ENCODE measurements at places on chromosomes 13 and 19.

GRCh38 chr19:50723069-50723468, at the start of gene CLEC11A:
TSS of gene CLEC11A (plus strand) at chr19:50723364. CDS start at chr19:50723526, 162 bp downstream.
- DNase-seq, result no peak

- DNase-seq, result no peak
These were observed 150.2 kb downstream of the NDFIP2 start for GRCh38 chr13:79631051-79631659.

GRCh38 chr19:15154002-15154612, 46.7 kb downstream of the NOTCH3 start:
- DNase-seq, result no peak

DNA sequence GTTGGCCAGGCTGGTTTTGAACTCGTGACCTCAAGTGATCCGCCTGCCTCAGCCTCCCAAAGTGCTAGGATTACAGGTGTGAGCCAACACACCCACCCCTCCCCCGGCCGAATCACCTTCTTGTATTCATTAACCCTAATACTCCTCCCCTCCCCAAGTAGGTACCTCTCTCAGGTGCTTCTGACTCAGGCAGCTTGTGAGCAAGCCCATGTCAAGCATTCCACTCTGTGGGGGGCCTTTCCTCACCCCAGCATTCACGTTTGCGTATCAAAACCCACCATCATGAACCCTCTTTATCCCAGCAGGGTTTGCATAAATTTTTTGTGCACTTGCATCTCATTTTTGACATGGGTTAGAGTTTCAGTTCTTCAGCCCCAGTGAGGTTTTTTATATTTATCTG, 23.6 kb upstream of the RFXAP start:
- no peak for DNase-seq

DNA sequence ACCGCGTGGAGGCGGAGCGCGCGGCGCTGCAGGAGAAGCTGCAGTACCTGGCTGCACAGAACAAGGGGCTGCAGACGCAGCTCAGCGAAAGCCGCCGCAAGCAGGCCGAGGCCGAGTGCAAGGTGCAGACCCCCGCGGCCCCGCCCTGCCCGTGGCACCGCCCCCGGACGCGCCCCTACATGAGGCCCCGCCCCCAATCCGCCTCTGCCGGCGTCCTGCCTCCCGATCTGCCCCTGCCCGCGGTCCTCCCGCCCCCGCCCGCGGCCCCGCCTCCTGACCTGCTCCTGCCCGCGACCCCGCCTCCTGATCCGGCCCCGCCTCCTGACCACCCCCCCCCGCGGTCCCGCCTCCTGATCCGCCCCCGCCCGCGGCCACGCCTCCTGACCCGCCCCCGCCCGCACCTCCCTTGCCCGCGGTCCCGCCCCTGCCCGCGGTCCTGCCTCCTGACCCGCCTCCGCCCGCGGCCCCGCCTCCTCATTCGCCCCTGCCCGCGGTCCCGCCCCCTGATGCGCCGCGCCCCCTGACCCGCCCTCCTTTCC, 11.7 kb downstream of the PRR36 start:
- peak; percentile 56 for DNase-seq

GRCh38 chr19:39544226-39544903, 4.4 kb upstream of the EID2 start:
- DNase-seq, result no peak

DNA sequence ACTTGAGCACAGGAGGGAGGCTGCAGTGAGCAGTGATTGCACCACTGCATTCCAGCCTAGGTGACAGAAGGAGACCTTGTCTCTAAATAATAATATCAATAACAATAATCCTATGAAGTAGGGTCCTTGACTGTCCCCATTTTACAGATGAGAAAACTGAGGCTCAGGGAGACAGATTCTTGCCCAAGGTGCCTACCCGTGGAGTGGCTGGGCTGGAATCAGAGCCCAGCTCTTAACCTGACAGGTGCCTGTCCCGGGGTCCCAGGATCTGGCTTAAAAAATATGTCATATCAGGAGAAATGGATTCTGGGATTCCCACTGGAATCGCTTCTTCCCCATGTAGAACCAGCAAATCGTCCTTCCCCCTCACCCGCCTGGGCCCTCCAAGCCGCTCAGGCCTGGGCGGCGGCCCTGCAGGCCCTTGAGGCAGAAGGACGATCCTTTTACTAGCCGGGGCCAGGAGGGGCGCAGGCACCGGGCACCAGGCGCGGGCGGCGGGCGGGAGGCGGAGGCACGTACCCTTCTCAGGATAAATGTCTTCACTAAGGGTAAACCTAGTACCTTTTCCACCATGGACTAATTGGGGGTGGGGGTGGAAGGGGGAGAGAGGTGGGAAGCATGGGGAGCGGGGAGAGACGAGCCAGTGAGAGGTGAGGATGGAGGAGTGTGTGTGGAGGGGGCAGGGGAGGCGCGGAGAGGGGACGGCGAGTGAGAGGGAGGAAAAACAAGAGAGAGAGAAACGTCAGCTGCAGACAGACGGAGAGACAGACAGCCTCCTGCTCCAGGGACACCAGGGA, 60.6 kb downstream of the COLGALT1 start:
- DNase-seq, result no peak

DNA sequence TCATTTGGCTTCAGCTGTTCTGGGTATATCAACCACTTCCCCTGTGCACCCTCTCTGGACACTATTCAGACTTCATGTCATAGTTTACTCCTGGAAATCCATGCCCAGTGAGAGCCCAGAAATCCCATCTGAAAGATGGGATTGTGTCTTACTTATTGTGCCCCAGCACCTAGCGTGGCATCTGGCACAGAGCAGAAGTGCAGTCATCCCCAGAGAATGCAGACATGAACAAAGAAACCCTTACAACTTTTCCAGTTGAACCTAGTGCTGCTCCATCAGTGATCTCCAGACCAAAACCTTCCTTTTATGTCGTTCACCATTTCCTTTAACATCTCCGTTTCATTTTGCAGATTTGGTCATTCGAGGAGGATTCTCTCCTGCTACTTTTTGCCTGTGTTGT, 60.6 kb downstream of the MBNL2 start:
- DNase-seq, result no peak

- no peak for DNase-seq
These were observed 14.4 kb downstream of the CCDC124 start for GRCh38 chr19:17946965-17947784.

- no peak for DNase-seq
These were observed 38.4 kb upstream of the STARD13 start for GRCh38 chr13:33323801-33324510.

GRCh38 chr19:18878058-18878797, 17.7 kb downstream of the CERS1 start:
- no peak for DNase-seq

DNA sequence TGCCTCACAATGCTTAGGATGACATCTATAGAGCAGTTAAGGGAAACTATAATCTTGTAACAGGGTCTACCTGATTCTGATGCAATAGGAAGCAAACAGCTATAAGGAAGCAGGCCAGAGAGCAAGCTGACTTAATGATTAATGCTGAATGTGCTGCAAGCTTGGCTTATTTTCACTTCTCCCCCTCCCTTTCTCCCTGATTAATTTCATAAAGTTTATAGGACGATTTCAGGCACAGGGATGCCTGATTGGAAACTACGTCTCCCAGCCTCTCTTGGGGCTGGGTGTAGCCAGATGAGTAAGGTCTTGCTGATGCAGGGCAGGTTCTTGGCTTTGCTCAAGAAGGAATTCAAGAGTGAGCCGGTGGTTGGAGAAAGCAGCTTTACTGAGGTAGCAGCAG, 82.8 kb upstream of the MRI1 start:
- no peak for DNase-seq

- DNase-seq, result no peak
These were observed 153.8 kb upstream of the SERP2 start for GRCh38 chr13:44219577-44220548.

DNA sequence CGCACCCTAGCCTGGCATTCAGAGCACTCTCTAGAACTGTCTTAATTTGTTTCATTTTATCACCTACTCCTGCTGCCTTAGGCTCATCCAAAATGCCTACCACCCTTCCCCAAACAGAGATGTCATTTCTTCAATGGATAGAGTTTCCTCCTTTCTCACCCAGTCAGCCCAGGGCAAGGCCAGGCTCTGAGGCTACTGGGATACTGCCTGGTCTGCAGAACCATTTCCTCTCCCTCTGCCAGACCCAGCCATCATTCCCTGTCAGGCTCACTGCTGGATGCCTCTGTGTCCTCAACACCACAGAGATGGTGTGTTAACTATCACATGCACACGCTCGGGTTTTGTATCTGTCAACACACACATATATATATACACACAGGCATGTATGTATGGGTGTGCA, 47.2 kb downstream of the C13orf42 start:
- DNase-seq, result no peak

Measured in stimulated activated CD4-positive, alpha-beta T cell treated with anti-CD3 and anti-CD28 coated beads, TNF-alpha, amount 100 ng/mL, for 1 hour (primary cell).